NCI-H1092 (cell line): ENCODE measurements at places on chromosomes 7 and 10.

DNA sequence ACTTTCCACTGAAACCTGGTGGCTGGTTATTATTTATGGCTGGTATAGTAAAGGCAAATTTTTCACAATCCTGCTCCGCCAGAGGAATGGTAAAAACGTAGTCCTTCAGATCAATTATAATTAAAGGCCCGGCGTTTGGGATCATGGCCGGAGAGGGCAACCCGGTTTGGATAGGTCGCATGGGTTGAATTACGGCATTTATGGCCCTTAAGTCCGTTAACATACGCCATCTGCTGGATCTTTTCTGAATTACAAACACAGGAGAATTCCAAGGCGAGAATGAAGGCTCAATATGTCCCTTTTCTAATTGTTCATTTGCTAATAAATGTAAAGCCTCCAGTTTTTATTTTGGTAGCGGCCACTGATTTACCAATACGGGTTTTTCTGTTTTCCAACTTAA lies 11.3 kb upstream of the TAS2R3 start:
- DNase-seq: no peak

- no peak for DNase-seq
Observed at GRCh38 chr7:114468844-114469243, 54.2 kb downstream of the FOXP2 start.

DNA sequence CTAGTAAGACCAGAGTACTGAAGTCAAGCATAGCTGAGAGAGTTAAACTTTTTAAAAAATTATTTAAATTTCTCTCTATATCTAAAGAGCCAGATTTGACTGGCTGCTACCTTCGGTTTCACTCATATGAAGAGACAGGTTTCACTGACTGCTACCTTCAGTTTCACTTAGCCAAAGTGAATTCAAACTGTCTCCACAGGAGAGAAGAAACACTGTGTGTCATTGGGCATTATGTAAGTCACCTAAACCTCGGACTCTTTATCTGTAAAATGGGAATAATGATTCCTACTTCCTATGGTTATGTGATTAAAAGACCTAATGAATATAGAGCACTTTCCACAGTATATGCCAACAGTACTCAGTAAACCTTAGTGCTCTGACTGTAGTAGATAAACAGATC lies 41.6 kb upstream of the MET start:
- no peak for DNase-seq

GRCh38 chr10:114654822-114655575 lies 3.1 kb downstream of the ABLIM1 start:
- no peak for DNase-seq

- no peak for DNase-seq
Observed at GRCh38 chr7:71480791-71481190, 348.8 kb downstream of the GALNT17 start.

- DNase-seq: no peak
Observed at GRCh38 chr7:1533255-1533546, 2.7 kb downstream of the MAFK start.

DNA sequence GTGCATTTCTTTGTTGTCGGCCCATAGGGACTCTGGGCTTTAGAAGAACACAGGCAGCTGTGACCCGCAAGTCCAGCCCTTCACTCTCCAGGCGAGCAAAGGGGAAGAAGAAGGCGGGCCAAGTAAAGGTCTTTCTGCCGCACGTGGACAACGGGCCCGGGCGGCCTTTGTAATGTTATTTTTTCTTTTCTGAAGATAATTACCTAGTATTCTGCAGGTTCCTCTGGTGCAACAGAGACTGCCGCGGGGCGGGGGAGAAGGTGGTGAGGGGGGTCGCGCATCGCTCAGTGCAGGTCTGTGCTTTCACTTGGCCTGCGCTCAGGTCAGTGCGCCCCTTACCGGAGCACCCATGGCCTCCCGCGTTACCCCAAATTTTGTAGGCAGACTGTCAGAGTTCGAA lies 7.1 kb upstream of the TBX20 start:
- no peak for DNase-seq

GRCh38 chr7:138125598-138126111 lies 49.4 kb downstream of the AKR1D1 start:
- no peak for DNase-seq

DNA sequence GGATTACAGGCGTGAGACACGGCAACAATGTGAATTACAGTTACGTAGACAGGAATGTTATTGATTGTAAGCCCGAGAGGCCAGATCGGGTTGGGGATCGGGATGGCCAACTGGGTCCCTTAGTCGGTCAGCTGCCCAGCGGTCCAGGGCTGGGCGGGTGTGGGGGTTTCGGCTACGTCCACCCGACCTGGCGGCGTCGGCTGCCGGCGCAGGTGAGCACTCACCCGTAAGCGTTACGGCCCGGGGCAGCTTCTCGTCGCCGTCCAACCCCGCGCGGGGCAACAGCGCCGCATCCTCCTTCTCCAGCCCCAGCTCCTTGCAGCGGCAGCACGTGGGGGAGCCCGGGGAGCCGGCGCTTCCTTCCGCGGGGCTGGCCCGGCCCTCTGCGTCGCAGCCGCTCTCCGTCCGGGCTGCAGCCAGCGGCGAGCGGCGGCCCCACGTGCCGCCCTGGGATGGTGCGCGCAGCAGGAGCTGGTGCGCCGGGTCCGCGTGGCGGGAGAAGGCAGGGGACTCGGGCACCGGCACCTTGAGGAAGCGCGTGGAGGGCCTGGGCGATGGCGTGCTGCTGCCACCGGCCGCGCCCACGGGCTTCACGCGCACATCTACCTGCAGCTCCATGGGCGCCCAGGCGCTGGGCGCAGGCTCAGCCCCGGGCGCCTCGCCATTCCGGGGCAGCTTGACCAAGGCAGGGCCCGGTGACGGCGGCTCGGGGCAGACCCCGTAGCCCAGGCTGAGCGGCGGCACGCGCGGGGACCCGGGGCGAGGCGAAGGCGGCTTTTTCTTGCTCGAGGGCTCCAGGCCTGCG lies 609 bp downstream of the KLRG2 start:
- no peak for DNase-seq

- DNase-seq: no peak
Observed at GRCh38 chr10:110672580-110672919, 28.4 kb downstream of the RBM20 start.

DNA sequence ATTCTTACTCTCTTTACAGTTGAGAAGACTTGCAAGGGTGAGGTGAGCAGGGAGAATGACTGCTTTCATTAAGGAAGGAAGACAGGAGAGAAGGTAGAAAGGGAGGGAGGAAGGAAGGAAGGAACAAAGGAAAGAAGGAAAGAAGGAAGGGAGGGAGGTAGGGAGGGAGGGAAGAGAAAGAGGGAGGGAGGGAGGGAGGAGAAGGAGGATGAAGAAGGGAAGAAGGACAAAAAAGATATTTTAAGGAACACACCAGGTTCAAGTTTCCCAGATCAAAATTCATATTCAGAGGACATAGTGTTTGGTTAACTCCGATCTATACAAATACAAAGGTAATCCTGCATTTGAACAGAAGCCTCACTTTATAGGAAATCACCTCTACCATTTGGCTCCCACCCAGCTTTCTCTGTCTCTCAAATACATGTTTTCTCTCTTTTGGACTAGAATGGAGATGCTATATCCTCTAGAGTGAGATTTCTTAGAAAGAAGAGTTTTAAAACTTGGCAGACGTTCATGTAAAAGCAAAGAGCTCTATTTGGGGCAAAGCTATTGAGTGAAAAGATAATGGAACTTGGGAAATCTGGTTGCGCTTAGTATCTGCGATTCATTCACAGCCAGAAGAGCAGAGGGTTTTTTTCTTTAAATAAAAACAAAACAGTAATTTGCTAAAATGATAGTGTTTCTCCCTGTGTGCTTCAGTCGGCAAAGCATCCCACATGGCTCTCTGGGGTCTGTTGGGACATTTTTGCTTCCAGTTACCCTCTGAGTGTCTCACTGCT lies 261.9 kb upstream of the LYZL1 start:
- DNase-seq: no peak

DNA sequence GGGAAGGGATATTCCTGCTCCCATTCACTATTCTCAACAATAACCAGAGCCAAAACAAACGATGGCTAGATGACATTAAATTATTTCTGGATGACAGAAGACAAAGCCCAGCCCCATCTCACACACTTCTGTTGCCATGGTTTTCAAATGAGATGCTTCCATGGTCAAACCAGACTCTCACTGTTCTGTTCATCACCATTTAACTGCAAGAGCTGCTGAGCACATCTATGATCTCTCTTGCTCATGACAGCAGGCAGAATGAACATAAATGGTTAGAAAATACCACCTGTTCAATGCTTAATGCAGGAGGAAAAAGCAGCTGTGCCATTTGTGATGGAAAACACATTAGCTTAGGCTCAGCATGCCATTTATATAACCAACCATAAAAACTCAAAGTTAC lies 758.6 kb upstream of the ZWINT start:
- no peak for DNase-seq

- DNase-seq: no peak
Observed at GRCh38 chr7:11557627-11558026, 274.4 kb downstream of the THSD7A start.

GRCh38 chr7:11540271-11540761 lies 291.7 kb downstream of the THSD7A start:
- DNase-seq: no peak

DNA sequence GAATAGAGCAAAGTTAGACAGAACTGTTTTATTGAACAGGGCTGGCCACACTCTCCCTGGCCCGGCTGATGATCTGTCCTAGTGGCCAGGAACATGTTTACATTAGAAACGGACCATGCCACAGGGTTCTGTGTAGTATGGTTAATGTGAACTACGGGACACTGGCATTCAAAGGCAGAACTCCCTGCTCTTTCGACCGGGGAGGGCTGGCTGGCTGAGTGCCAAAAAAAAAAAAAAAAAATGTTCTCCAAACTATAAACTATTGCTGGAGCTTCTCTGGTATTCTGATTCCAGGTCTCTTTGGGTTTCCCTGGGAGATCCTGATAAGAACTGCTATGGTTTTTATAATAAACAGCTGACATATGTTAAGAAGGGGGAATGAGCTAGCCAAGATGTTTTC lies 1262.6 kb upstream of the SORCS1 start:
- DNase-seq: no peak

DNA sequence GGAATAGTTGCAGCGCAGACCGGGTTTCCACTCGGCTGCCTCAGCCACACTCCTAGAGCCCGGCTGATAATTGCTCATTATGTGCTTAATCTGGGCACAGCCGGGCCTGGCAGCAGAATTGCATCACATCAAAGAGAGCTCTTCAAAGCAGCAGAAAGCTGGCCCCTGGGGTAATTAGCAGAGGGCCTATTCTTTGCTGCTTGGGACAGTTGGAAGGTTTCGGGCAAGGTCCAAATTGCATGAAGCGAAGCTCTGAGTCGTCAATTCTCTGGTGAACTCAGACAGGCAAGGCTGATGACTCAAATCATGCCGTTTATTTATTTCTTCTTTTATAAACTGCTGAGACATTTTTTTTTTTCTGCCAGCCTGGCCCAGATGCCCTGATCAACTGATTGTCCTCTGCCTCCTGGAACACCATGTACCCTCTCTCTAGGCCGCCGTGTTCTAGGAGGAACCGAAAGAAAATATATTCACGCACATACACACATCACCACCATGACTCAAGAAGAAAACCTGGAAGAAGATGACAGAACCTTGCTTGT lies 242.2 kb downstream of the RAB11FIP2 start:
- no peak for DNase-seq

DNA sequence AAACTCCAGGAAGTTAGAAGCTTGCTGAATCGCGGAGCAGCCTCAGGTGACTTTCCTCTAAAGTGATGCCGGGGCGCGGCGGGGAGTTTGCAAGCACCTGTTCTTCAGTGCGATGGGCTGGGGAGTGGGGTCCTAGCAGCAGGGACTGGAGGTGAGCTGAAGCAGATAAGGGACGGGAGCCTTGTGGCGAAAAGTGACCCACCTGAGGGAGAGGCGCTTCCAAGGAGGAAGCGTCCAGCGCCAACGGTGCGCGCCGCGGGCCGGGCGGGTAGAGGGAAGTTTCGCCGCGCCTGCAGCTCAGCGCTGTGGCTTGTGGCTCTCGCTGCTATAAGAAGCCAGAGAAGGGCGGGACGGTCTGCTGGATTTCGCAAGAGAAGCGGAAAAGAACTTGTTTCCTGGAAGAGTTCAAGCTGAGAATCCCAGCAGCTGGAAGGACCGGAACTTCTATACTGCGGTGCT lies at the start of gene STEAP4:
Gene STEAP4 (minus strand): TSS at position 305 of the 459 bp plus-strand sequence. CDS start 22,625 bp downstream, outside the sequence.
- DNase-seq: no peak

DNA sequence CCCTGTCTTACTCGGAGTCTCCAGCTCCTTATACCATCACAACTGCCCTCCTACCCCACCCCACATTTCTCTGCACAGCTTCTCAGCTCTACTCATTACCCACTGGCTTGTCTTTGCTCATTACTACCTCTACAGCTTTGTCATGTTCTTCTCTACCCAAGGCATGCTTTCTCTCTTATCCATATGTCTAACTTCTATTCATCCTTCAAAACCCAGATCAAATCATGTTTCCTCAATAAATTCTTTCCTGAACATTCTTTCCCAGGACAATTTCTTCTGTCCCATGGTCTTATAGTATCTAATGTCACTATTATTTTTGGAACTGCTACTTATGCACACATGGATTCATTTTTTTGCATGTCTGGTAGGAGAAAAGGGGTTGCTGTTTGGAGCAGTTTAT lies 231.4 kb downstream of the PTEN start:
- no peak for DNase-seq

DNA sequence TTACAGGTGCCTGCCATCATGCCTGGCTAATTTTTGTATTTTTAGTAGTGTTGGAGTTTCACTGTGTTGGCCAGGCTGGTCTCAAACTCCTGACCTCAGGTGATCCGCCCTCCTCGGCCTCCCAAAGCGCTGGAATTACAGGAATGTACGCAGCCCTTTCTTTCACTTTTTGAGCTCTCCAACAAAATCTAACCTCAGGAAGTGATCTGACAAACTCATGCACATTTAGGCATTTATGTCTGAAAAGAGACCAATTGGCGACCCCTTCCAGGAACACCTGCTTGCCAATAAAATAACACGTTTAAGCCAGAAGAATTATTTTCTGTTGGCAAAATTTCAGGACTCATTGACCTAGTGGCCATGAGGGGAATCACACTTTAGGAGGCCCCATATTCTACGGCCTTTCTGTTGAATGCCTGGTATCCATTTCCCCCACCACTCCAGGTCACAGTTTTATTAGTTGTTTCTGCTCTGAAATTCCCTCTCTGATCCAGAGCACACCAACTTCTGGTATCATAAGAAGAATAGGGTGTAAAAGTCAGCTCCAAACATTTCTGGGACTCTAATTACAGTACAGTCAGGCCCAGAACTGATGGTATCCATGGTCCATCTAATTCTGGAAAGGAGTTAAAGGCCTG lies 65.8 kb upstream of the FRMD4A start:
- no peak for DNase-seq

DNA sequence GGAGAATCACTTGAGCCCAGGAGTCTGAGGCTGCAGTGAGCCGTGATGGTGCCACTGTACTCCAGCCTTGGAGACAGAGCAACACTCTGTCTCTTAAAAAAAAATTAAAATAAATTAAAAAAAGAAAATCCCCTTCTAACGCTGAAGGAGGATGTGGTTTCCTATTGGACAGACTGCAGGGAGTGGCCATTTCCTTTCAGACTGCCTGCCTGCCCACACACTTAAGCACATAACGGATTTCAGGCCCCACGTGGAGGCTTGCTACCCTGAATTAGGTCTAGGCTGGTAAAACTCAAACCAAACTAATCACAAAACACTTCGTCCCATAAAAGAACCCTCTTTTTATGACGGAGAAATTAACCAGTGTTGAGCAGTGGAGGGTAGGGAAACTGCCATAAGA lies 34.0 kb downstream of the GATA3 start:
- no peak for DNase-seq
